ENCODE measurements at places on chromosomes 6 and 20.

GRCh38 chr6:122760330-122760729 is 19.2 kb upstream of the FABP7 start:
- DNase-seq: no peak

DNA sequence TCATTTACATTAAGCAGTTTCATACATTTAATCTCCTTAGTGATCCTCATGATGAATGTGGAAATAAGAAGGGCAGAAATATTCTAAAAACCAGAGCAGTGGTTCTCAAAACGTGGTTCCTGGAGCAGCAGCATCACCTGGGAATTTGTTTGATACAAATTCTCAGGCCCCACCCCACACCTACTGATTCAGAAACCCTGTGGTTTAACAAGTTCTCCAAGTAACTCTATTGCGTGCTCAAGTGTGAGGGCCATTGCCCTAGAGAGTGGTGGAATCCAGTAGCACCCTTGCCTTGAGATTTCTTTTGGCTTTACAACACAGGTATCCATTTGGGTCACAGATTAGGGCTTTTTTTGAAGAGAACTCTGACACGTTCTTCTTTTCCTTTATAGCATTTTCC is 354.6 kb upstream of the FLRT3 start:
- DNase-seq: no peak

DNA sequence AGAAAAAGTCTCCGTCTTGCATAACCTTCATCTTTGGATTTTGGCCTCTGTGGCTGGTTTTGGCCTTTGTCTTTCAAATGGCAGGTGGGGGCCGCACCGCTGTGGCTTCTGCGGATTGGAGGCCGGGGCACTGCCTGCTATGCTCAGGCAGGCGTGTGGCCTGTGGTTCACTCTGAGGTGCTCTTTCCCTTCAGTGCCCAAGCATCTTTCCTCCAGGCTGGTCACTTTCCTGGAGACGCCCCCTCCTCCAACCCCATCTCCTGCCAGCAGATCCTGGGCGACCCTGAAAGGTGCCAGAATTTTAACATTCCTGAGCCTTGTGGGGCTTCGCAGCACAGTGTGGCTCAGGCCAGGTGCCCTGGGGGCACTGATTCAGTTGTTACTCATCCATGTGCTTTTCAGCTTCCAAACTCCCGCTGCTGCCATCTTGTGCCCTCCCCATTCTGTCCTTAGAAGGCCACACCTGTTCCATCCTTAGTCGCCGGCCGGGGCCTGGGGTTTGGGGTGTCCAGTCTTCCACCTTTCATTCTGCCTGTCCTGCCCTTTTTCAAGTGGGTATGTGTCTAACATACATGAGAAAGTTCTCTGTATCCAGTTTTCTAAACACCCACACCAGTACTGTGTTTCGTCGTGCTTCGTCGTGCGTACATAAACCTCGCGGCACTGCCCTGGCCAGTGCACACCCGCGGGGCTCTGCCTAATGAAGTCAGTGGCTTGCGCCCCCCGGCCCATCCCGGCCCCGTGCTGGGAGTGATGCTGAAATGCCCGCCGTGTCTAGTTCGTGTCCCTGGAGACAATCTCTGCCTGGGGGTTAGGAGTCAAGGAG is 12.1 kb downstream of the SS18L1 start:
- no peak for DNase-seq

DNA sequence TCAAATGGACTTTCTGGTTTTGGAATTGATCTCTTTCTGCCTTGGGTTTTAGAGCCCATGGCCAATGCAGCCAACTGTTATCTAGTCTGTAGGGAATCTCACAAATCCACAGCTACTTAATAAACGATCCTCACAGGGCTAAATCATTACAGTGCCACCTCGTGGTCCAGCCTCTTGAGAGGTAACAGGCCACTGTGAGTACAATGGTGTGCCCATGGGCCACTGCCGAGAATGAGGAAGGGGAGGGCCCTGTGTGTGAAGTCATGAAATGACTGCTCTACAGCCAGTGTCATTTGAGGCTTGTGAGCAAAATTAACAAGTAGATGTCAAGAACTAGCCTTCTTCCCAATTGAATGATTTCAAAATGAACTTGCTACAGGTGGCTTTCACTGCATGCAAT is 54.3 kb upstream of the GMPR start:
- DNase-seq: no peak

DNA sequence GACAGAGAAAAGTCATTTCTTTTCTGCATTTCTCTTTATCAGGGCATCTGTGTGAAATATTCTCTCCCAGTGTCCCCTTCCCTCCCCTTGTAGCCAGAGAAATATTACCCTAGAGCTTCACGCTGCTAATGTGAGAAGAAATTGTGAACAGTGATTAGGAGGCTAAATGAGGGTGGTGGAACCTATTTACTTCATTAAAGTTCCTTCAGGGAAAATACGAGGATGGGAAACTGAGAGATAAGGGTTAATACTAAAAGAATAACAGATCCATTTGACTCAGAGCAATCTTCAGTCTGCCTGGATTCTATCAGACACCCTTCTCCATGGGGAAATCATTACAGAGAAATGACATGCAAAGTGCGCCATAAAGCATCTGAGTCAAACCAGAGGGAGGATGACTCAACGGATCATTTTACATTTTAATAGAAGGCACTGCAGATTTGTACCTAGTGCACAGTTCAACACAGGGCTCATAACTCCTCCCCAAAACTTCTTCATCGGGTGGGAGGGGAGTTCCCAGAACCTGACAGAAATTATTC is 131.3 kb downstream of the GJA10 start:
- DNase-seq: no peak

- no peak for DNase-seq
Measured at GRCh38 chr20:46979603-46980241, 85.1 kb downstream of the EYA2 start.
